ENCODE measurements at places on chromosomes 7 and 10.

DNA sequence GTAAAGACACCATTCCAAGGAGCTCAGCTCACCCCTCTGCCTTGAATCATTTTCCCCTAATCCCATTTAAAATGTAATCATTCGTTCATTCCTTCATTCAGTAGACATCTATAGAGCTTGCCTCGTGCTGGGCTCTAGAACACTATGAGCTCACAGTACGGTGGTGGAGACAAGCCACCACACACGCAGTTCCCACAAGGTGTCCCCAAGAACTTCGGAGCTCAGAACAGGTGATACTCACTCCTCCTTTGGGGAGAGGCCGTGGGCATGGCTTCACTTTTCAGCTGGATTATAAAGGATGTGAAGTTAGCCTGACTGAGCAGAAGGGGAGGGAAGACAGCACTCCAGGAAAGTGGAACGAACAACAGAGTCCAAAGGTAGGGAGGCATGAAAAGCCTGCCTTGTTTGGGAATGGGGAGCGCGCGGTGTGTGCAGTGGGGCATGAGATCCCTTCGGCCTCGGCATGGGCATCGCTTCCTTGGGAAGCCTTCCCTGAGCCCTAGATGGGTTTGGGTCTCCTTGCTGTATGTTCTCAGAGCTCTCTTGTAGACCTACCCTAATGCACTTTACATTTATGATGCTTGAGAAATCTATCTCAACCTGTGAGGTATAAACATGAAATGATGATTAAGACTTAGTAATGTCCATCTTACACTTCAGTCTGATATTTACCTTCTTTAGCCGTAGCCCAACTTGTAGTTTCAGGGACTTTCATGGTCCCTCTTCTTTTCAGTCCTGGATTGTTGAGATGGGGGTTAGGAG, 809 bp upstream of the OGA start:
- no peak for DNase-seq

DNA sequence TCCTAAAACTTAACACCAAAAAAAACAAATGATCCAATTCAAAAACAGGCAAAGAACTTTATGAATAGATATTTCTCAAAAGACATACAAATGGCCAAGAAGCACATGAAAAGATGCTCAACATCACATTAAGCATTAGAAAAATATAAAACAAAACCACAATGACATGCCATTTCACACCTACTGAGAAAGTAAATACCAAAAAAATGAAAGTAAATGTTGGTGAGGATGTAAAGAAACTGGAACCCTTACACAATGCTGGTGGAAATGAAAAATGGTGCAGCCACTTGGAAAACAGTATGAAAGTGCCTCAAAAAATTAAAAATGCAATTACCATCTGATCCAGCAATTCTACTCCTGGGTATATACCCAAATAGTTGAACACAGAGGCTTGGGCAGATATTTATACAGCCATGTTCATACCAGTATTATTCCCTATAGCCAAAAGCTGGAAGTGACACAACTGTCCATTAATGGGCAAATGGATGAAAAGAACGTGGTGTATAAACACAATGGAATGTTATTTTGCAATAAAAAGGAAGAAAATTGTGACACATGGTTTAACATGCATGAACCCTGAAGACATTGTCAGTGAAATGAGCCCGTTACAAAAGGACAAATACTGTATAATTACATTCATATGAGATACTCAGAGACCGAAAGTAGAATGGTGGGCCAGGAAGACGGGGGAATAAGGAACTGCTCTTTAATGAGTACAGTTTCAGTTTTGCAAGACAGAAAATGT, 89.0 kb downstream of the JMJD1C start:
- DNase-seq: no peak

GRCh38 chr10:33115738-33116719, 158.0 kb upstream of the ITGB1 start:
- DNase-seq: peak; percentile 53

- no peak for DNase-seq
Measured at GRCh38 chr10:101208543-101208942, 20.7 kb downstream of the LBX1 start.

GRCh38 chr10:84310470-84310869, 17.9 kb upstream of the CCSER2 start:
- DNase-seq: peak; percentile 55

DNA sequence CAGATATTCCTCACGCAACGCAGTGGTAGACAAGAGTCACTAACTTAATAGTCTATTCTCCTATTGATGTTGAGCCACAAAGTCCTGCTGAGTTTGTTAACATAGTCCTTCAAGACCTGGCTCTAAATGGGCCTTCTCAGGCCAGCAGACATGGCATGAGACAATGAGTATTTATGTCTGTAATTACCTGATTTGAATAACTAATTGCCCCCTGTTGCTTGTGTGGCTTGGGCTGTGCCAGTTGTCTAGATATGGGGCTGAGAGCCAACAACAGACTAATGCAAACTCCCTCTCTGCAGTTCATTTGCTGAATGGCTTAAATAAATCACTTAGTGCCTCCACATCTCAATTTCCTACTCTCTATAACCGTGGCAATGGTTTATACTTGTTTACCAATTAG, 65.5 kb upstream of the VWC2 start:
- no peak for DNase-seq

GRCh38 chr7:78768859-78769258, 684.6 kb downstream of the MAGI2 start:
- DNase-seq: no peak

GRCh38 chr10:44824607-44825006, 86.5 kb upstream of the TMEM72 start:
- DNase-seq: no peak

DNA sequence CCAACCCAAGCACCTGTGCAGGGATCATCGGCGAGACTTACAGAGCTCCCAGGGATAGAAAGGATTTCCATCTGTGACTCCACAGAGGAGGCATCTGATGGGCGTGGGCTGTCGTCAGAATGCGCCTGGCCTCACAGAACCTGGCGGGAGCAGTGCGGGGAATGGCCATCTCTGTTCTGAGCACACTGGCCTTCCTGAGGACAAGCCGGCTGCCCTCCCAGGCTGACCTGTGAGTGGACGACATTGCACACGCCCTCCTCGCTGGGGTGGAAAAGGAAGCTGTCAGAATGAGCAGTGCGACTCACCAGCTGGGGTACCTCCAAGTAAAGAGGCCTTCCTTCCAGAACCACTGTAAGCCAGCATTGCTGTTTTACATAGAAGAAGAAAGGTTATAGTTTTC, 234.6 kb upstream of the PITRM1 start:
- DNase-seq: peak; percentile 57

GRCh38 chr10:30755441-30755953, 125.9 kb upstream of the LYZL2 start:
- DNase-seq: no peak

GRCh38 chr10:73644015-73644743, 2.9 kb upstream of the MYOZ1 start:
- DNase-seq: peak; percentile 73

- no peak for DNase-seq
Measured at GRCh38 chr10:47444047-47444446, 39.9 kb downstream of the ANXA8 start.

- DNase-seq: no peak
Measured at GRCh38 chr10:72470666-72471065, 115.9 kb upstream of the DNAJB12 start.

GRCh38 chr7:158324397-158325360, 262.9 kb downstream of the PTPRN2 start:
- DNase-seq: no peak

GRCh38 chr7:13898957-13899670, 90.4 kb downstream of the ETV1 start:
- no peak for DNase-seq

- DNase-seq: no peak
Measured at GRCh38 chr7:99541212-99541611, 10.7 kb downstream of the FAM200A start.

- DNase-seq: peak; percentile 22
Measured at GRCh38 chr7:54831046-54831643, 72.1 kb upstream of the SEC61G start.

DNA sequence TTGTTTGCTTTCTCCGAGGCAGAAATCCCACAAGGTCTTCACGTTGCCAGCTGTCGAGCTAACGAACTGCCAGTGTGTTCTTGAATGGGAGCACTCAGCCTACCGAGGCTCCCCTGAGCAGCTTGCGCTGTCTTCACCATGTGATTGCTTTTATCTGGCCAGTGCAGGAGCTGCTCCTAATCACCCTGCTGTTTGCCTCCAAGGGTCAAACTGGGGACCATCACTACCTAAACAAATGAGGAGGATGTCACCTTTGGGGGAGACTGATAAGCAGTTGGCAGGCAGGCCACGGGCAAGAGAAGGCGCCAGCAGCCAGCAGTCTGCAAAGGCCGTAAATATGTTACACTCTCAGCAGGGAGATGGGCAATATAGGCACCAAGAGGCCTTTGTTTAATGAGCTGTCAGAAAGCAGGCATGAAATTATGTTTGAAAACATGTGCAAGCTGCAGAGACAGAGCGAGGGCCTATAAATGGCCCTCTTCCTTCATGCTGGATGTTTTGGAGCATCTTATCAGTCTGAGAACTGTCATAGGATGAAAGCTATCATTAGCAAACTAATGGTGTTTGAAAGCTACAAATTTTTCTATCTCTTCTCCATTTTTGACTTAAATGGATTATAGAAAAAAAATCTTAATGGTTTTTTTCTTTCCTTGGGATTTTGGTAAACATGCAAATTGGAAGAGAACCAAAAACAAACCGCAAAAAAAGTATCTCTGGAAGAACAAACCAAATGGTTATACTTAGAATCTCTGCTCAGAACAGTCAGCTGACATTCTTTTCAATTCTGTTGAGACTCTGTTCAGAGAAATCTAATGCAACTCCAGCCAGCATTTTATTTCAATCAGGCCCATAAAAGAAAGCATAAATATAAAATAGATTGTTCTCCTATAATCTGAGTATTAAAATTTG, 267.3 kb upstream of the NPVF start:
- no peak for DNase-seq
